ENCODE measurements at places on chromosomes 11 and 22.
A peak's percentile ranks its signal among the peaks of the same experiment; 100 is the strongest.

DNA sequence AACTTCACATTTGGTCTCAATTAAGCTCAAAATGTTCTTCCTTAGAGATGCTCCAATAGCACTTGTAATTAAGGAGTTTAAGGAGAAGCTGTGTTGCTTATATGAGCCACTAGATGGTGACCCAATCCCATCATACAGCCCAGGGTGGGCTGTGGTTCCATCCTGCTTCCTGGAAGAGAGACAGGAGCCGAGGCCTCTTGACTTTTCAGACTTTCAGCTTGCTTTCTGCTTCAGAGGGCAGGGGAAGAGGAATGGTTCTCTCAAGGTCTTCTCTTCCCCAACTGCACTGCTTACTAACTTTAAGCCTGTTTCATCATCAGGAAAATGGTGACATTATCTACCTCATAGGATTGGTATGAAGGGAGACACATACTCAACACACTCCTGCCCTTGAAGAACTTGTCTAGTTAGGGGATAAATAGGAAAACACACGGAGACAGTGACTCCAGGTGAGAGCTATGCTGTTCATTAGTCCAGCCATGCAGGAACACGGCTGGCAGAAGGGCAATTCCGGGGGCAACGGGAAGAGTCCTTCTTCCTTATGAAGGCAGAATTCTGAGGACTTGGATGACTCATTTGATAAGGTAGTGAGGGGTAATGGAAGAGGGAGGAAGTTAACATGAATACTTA is 20.1 kb downstream of the TMEM218 start:
- DNase-seq, result no peak

- no peak for DNase-seq
These were observed 35.7 kb downstream of the SERPIND1 start for GRCh38 chr22:20809538-20810185.

- peak; percentile 69 for DNase-seq
These were observed 19.6 kb downstream of the MACROD1 start for GRCh38 chr11:64146036-64146955.

- no peak for DNase-seq
These were observed 51.9 kb upstream of the ALX4 start for GRCh38 chr11:44361813-44362212.

DNA sequence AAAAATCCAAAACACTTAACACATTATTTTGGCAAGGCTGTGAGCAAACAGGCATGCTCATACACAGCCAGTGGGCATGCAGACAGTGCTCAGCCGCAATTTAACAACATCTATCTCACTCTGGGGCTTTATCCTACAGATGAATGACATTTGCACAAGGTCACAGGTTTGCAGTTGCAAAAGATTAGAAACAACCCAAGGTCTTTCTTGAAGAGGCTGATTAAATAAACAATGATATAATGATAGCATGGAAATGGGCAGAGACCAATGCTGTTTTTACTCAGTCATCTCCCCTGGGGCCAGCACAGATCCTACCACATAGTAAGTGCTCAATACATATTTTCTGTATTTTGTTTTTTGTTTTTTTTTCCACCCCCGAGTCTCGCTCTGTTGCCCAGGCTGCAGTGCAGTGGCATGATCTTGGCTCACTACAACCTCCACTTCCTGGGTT is 9.4 kb downstream of the A4GALT start:
- DNase-seq, result no peak

DNA sequence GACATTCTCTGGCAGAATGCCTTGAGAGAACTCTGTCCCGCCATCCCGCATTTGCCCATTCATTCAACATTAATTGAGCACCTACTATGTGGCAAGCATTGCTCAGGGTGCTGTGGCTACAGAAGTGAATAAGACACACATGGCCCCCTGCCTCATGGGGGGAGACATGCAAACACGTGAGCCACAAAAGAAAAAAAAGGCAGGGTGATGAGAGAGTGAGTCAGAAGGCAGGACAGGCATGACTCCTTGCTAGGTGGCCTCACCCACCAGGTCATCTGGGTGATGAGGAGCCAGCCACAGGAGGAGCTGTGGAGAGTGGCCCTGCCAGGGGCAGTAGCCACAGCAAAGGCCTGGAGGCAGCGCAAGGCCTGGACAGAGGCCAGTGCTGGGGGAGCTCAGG is 4.9 kb downstream of the CHRM4 start:
- no peak for DNase-seq
